ENCODE measurements at places on chromosomes 1 and 21.

DNA sequence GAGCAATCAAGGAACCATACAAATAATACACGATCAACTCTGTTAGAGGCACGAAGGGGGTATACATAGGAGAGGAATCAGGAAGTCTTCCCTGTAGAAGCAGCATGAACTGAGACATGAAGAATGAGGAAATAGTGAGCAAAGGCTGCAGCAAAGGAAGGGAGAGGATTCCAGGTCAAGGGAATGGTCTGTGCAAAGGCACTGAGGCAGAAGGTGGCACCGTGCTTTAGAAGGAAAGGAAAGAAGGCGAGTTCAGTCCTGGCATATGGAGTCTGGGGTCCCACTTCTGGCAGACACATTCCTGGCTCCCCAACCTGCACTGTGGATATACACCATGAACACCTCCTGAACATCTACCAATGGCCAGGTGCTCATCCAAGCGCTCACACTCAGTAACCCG lies 56.1 kb downstream of the GLIS1 start:
- no peak for DNase-seq

GRCh38 chr1:67193704-67194103 lies 27.4 kb downstream of the IL23R start:
- no peak for DNase-seq

- DNase-seq = no peak
Observed at GRCh38 chr1:154864189-154864975, 5.7 kb downstream of the KCNN3 start.

- no peak for DNase-seq
Observed at GRCh38 chr1:163083690-163084089, 14.5 kb downstream of the RGS4 start.

DNA sequence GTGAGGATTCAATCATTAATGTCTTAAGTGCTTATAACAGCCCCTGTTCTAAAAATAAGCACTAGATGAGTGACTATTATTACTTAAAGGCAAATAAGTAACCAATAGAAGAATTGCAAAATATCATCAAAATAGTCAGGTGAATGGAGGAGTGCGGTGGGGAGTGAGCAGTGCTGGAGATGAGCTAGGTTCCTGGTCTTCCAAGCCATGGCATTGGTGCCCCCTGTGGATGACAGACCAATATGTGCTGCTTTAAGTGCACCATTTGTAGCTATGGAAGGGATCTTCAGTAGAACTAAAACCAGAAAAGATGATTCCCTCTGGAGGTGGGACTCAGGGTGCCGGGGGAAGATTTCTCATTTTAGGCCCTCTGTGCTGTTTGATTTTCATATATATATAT lies 46.1 kb upstream of the SLC30A1 start:
- no peak for DNase-seq

DNA sequence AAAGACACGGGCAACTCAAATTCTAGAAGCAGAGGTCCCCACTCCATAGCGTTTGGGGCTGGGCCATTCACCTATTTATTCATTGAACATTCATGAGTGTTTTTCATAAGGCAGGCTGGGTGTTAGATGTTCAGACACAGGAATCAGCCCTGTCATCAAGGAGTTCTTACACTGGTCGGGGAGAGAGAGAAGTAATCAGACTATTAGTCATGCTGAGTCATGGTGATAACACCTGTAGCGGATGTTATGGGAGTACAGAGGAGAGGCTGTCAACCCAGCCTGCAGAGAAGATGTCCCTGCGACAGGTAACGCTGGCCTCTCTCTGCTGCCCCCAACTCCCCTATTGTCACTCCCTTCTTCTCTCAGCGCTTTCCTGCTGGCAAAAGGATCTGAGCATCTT lies 17.2 kb downstream of the LY9 start:
- no peak for DNase-seq

GRCh38 chr21:41900401-41900800 lies 21.3 kb upstream of the PRDM15 start:
- no peak for DNase-seq
